ENCODE measurements at places on chromosomes 11 and 22. TPM values are rescaled to one million over a fixed set of nuclear protein-coding genes. Genes with fewer than 3 reads are reported as not detected.

CARD18 gene
- not detected for total RNA-seq

CARNS1 gene
- 1.6 TPM for total RNA-seq

ZP1 gene
- not detected for total RNA-seq

APOBEC3G gene
- total RNA-seq: 12.2 TPM

COMT gene
- 51.9 TPM for total RNA-seq

HBE1 gene
- 0.32 TPM for total RNA-seq

LIF gene
- total RNA-seq: 0.39 TPM
